Kidney epithelial cell (primary cell): ENCODE measurements at places on chromosomes 16 and 17. TPM values are rescaled to one million over a fixed set of nuclear protein-coding genes. Genes with fewer than 3 reads are reported as not detected.

DNA sequence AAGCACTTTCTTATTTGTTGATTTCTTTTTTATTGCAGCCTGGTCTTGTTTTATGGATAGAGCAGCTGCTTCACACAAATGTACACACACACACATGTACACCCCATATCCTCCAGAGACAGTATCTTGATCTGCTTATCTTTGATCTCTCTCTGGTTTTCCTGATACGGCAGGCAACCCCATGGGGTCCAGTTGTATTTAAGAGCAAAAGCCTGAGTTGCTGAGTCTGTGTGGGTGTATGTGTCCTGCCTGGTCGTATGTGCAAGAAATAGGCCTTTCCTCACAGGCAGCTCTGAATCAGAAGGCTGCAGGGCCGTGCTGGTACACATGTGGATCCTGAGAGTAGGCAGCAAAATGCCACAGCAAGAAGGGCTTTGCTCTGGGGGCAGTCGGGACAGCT is 14.6 kb upstream of the LGALS9 start:
- no peak for DNase-seq

DNA sequence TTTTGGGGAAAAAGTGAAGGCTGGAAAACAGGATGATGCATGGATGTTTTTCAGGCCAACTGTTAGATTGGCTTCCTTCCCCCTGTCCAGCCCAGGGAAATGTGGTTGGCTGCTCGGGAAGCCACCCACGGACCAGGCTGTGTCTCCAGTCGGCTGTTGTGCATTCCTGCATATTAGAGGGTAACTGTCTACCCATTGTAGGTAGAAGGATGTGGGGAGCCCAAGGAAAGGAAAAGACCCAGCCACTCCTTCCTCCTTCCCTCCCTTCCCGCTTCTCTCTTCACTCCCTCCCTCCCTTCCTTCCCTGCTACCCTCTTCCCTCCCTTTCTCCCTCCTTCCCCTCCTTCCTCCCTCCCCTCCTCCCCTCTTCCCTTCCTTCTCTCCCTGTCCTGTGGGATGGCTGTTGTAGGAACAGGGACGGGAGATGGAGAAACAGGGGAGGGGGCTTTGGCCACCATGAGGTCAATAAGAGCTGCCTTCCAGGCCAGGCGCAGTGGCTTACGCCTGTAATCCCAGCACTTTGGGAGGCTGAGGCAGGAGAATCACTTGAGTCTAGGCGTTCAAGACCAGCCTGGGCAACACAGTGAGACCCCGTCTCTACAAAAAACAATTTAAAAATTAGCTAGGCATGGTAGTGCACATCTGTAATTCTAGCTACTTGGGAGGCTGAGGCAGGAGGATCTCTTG is 16.9 kb downstream of the SYT17 start:
- no peak for DNase-seq

DNA sequence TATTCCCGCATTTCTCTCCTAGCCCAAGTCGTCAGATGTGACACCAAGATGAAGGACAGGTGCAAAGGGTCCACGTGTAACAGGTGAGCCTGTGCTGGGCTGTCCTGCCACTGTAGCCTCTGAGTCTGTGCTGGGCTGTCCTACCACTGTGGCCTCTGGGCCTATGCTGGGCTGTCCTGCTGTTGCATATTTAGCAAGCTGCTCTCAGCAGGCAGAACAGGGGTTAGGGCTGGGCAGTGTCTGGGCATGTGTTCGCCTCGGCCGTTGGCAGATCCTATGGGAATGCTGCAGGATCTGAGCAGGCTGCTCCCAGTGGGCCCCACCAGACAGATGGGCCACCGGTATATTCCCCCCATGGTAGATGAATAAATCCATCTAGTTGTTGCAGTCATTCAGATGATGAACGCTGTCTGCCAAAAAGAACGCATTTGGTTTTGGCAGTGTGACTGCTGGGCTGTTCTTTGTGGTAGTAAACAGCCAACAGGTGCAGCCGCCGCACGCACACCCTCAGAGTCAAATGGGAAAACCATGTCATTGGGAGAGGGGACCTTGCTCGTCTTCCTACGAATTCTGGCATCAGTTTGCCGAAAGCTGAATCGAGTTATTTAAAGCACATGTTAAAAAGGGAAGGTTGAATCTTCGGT is 49.2 kb downstream of the CRISPLD2 start:
- no peak for DNase-seq

DNA sequence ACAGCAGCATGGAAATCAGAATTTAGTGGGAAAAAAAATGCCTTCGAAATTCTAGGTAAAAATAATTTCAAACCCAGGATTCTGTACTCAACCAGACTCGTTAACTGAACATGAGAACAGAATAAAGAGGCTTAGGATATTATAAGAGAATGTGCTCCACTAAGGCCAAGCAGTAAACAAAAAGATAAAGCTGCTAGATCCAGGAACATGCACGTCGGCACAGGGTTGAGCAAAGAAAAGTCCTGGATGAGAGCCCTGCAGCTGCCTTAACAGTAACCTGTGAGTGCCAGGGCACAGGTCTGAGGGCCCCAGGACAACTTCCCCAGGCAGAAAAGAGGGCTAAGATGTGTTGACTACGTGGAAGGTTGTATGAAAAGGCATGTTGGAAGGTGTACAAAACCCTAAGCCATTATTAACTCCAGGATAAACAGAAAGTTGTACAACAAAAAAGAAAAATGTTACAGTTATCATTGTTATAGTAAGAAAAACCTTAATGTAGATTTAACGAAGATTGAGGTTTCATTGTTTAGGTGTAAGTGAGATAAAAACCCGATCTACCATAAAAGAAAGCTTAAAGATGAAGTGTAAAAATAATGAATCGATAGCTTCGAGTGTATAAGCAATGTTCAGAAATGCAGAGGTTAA is 42.3 kb upstream of the RBFOX3 start:
- DNase-seq = no peak

- no peak for DNase-seq
Measured at GRCh38 chr17:79837888-79838521, 1.2 kb downstream of the CBX4 start.

DNA sequence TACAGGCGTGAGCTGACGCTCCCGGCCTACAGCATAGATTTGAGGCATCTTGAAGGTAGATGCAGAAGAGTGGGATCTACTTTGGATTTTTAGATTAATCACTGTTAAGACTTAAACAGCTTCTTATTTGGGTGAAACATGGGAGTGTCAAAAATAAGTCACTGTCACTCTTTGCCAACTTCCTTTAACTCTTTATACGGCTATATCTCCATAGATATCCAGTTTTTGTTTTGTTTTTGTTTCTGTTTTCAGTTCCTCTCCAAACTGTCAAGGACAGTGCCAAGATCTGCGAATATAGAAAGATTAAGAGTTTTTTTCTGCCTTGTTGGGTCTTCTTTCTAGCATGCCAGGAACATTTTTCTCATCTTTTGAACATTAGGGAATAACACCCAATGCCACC is 706.1 kb downstream of the WWOX start:
- no peak for DNase-seq

DNA sequence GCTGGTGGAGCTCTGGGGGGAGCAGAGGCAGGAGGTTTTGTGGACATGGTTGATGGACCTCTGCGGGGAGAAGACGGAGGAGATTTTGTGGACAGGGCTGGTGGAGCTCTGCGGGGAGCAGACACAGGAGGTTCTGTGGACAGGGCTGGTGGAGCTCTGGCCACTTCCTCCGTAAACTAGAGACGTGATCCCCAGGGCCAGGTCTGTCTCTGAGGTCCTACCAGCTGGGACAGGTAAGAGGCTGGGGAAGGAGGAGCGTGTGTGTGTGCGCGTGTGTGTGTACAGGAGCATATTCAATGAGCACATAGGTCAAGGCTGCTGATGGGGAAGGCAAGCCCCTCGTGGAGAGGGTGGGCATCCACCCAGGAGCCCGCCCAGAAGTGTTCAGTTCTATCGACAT is 20.6 kb downstream of the RPH3AL start:
- no peak for DNase-seq

DNA sequence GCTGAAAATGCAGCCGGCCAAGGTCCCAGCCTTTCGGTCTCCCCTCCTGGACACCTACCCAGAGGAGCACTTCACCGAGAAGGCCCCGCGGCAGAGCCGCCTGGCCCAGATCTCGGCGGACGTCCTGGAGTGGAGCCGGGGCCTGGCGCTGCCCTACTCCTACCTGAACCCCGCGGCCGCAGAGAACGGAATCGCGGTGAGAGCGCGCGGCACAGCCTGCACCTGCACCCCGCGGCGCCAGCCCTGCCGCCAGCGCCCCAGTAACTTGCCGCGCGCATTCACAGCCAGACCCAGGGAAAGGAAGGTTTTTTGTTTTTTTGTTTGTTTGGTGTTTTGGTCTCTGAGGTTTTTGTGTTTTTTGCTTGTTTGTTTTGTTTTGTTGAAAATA is 15.2 kb downstream of the ALOX12B start:
- DNase-seq = no peak

GRCh38 chr16:88008840-88009239 is 57.6 kb downstream of the BANP start:
- DNase-seq = no peak

DNA sequence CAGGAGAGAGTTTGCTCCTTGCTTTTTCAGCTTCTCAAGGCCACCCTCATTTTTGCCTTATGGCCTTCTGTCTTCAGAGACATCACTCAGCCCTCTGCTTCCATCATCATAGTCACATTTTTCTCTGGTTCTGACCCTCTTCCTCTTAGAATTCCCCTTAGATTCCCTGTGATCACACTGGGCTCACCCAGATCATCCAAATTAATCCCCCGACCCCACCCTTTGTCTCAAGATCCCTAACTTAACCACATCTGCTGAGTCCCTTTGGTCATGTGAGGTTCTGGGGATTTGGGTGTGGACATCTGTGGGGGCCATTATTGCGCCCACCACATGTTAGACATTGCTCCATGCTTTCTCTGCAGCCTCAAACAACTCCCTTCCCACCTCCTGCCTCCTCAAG is 323.4 kb downstream of the CPPED1 start:
- DNase-seq = no peak

DNA sequence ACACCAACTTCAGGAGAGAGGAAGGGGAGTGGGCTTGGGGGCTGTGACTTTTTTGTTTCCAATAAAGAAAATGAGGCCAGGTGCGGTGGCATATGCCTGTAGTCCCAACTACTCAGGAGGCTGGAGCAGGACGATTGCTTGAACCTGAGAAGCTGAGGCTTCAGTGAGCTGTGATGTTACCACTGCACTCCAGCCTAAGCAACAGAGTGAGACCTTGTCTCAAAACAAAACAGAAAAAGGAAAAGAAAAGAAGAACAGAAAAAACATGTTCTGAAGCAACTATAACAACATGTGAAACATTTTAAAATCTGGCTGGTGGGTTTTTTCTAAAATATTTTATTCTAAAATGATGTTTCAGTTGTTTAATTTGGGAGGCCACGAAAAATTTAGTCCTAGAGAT is 554.0 kb upstream of the ZFHX3 start:
- DNase-seq = no peak

DNA sequence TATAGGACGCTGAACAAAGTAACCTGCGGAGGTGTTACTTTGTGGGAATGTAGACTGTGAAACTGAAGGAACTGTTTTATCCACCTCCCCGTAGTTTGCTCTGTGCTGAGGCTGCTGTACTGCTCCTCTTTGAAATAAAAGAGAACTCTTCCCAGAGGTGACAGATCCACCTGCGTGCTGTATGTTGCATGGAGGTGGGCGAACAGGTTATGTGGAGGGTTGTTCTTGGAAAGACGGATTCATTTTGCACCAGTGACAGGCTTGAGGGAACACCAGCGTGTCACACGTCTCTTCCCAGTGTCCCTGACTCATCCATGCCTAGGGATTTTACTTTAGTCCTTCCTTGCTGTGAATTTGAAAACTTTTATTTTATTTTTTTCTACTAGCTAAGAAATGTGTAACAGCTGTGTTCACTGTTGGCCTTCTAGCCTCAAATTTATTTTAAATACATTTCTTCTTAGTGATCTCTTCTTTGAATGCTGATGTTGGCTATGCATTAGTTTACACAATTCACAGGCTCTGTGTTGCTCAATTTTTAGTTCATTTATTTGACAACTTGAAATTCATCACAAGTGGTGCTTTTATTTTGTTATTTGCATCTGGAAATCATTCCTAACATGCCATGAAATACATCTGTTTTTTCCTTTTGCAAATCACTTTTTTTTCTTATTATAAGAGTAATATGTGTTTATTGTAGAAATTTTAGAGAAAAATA is 512.4 kb downstream of the CDH13 start:
- DNase-seq = no peak

DNA sequence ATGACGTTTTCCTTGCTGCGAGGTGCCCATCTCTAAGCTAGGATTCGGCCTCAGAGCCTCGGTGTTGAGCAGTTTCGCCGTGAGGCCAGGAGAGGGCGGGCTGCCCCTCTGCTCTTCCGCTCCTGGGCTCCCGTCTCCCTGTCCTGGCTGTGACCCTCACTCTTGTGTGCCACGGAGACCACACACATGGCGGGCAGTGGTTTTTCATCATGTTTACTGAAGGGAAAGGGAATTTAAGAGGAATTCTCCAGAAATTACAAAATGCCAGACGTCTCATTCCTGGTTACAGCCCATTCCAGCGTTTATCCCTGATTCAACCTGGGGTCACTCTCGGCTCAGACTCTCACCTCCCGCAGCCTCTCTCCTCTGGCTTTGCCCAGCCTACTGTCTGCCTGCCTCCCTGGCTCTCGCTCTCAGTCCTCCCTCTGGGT is 96.8 kb upstream of the ELAC2 start:
- DNase-seq = no peak

DNA sequence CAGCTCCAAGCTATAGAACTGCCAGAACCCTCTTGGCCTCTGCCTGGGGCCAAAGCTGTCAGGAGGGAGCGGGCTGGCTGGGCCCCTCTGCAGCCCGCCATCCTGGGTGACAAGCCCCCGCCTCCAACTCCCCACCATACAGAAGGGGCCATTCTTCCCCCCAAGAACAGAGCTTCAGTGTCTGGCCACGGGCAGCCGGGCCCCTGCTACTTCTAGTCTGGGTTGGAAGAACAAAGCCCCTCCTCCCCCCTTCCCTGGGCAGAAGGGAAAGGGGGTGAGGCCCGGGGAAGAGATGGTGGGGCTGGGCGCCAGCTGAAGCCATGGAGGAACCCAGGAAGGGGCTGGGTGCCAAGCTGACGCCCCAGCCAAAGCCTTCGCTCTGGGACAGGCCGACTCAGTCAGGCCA is 9.0 kb downstream of the NAT9 start:
- DNase-seq = no peak

DNA sequence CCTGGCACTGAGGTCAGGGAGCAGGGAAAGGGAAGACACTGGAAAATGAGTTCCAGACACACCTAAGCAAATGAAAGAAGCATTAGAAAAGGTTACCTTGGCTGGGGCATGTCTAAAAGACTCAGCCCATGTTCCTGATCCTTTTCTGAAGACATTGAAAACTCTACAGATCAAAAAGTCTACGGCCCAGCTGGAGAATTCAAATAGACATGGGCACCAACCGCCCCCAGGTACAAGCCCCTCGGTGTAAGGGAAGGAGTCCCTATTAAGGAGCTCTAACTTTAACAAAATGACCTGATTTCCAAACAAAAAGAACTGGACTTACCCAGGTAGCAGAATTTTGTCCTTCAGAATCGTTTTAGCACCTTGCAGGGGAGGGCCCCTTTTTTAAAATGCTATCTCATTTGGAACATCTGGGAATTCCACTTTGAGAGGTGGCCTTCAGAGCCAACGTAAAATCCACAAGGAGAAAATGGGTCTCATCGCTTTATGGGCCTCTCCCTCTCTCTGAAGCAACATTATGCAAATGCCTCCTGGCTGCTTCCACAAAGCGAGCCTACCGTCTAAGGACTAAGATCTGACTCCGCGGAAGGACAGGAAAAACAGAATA is 43.6 kb upstream of the RBFOX3 start:
- DNase-seq = no peak

GRCh38 chr17:70307430-70308225 is 138.3 kb downstream of the KCNJ2 start:
- DNase-seq = no peak

GRCh38 chr16:29962344-29962994 is 590 bp downstream of the TMEM219 start:
- no peak for DNase-seq

The HAS3 gene
- 0.75 and 0.82 TPM in 2 replicates for total RNA-seq

The VAT1 gene
- 398 and 429 TPM in 2 replicates for total RNA-seq

The LGALS9 gene
- 1.9 and 3.4 TPM in 2 replicates for total RNA-seq

The KRTAP16-1 gene
- total RNA-seq = not detected in 2 replicates

The BANP gene
- 25.9 and 35.4 TPM in 2 replicates for total RNA-seq
